GM04504 (cell line): ENCODE measurements at places on chromosomes 3 and 15.
A peak's percentile ranks its signal among the peaks of the same experiment; 100 is the strongest.

GRCh38 chr15:79233236-79233635 is 49.3 kb upstream of the ANKRD34C start:
- DNase-seq = no peak

DNA sequence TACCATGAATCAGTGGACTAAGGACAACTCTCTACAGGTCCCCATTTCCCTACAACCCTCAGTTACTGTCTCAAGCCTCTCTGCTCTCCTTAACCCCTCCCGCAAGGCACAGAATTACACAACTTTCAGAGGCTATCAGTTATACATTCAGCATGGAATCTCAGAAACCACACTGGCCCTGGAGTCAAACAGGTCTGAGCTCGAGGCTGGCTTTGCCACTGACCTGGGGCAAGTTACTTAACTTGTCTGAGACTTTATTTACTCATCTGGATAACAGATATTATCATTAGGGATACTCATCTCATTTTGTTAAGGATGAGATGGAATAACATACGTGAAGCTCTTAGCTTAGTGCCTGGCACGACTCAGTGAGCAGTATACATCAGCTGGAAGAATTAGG is 95.2 kb downstream of the WDR76 start:
- DNase-seq = no peak

- DNase-seq = no peak
Observed at GRCh38 chr3:19898721-19899120, 35.3 kb downstream of the EFHB start.

GRCh38 chr3:112770032-112770626 is 76.5 kb downstream of the CD200R1L start:
- DNase-seq = no peak

DNA sequence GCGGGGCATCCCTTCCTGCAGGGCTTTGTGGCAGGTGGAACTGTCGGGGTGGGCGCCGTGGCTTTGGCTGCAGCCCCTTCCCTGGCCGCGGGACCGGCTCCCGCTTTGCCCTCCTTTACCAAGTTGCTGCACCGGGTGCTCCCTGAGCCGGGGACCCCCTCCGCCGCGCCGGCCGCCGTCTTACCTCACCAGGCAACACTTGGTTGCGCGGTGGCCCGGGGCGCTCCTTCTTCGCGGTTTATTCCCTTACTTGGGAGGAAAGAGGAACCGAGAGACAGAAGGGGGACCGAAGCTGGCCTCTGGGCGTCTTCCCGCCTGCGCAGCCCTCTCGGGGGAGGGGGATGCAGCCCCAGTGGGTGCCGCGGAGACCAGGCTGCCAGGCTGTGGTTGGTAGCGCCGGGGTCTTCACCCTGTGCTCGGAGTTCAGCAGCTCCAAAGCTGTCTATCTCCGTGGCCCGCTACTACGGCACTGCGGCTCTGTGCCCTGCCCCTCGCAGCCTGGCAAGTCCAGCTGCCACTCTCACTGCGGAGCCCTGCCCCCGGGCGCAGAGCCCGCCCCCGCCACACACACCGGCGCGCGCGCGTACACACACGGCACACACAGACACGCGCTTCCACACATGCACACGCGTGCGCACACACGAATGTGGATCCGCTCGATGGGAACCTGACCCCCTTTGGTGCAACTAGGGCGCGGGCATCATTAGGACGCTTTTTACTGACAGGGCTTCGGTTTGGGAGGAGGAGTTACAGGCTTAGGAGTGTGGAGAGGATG is at the start of gene DGKG:
TSS of gene DGKG (minus strand) at position 473 of the 775 bp plus-strand sequence. CDS start 41,775 bp downstream, outside the sequence.
- DNase-seq = no peak

- DNase-seq = no peak
Observed at GRCh38 chr3:161770484-161771386, 274.1 kb downstream of the OTOL1 start.

DNA sequence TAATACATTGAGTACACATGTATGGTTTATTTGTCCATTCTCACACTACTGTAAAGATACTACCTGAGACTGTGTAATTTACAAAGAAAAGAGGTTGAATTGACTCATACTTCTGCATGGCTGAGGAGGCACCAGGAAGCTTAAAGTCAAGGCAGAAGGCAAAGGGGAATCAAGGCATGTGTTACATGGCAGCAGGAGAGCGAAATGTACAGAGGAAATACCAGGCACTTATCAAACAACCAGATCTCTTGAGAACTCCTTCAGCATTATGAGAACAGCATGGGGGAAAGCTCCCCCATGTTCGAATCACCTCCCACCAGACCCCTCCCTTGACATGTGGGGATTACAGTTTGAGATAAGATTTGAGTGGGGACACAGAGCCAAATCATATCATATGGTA is 666.3 kb downstream of the ZBBX start:
- no peak for DNase-seq

- DNase-seq = no peak
Observed at GRCh38 chr3:193874512-193874911, 261.4 kb upstream of the HES1 start.

GRCh38 chr15:76327191-76328105 is 9.1 kb upstream of the ISL2 start:
- DNase-seq = no peak

DNA sequence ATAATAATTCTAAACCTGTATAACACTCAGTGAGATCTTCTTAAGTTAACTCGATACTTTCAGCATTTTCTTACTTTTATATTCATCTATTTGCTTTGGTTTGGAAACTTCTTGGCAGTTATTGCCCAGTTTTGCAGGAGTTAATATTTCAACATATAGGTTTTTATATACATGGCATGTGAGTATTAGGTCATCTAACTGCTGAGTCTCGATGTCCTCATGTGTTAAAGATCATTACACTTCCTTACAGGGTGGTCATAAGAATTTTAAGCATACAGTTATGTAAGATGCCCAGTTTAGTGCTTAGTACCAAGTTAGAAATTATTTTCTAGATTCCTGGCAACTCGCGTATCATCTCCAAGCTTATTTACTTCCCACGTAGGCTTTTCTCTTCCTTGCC is 62.9 kb downstream of the TMEM39A start:
- DNase-seq = no peak

DNA sequence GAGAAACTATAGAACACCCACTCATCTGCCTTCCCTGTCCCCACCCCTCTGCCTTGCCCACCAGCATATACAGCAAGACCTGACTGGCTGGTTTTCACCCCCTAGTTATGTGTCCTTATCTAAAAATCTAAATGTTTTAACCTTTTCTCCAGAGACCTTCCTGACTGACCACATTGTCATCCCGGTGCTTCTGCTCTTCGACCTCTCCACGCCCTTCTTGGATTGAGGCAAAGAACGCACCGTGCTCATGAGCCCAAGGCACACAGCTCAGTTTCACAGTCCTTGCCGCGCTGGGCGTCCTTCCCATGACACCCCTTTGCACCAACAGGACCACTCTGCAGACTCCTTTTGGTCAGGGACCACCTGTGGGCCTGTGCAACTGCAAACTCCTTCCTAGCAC is 62.7 kb downstream of the B3GNT5 start:
- DNase-seq = no peak

GRCh38 chr3:177071496-177072156 is 125.7 kb downstream of the TBL1XR1 start:
- DNase-seq = no peak

DNA sequence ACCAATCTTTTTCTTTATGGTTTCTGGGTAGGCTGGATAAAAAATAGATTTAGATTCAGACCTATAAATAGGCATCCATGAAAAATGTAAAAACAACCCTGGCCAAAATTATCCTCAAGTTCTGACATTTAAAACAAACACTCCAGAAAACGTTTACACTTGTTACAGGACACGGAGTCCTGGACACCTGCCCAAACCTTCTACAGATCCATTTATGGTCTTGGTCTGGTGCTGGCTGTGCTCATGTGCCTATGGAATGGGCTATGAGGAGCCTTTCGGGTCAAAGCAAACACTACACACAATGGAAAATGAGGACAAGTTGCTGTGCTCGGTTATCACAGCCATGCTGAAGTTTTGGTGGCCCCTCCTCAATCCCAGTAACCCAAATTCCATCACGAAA is 108.1 kb downstream of the PDZRN3 start:
- no peak for DNase-seq

DNA sequence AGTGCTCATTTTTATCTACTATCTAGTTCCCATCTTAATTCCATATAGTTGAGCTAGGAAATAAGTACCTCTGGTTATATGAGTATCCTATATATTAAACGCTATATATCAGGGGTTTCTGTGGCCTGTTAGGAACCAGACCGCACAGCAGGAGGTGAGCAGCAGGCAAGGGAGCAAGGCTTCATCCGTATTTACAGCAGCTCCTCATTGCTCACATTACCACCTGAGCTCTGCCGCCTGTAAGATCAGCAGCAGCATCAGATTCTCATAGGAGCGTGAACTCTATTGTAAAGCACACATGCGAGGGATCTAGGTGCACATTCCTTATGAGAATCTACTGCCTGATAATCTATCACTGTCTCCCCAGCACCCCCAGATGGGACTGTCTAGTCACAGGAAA is 23.0 kb downstream of the GSK3B start:
- DNase-seq = no peak

DNA sequence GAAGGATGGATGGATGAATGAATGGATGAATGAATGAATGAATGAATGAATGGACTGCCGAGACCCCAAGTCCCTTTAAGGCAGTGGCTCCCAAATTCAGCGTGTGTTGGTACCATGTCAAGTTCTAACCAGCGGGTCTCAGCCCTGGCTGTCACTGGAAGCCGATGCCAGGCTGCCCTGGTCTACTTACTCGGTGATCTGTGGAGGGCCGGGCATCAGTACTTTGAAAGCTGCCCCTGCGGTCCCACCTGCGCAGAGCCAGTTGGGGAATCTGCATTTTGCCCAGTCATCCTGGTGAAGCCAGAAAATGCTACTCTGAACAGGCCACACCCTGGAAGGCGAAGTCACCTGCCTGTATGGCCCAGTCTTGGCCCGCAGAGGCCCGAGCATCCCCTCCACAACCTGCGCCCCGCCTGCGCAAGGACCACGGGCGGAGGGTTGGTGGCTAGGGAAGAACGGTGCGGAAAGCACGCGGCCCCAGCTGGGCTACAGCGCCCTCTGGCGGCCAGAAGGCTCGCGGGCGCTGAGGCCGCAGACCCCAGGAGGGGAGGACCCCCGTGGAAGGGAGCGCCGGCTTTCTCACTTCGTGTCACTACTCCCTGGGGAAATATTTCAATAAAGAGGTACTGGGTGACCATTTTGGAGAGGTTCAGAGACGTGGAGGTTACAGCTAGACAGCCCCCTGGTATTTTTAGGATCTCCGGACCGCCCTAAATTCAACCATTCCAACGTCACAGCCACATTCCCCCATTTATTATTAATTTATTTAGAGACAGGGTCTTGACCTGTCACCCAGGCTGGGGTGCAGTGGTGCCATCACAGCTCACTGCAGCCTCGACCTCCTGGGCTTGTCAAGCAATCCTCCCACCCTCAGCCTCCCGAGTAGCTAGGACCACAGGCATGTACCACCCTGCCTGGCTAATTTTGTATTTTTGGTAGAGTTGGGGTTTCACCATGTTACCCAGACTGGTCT is 34.9 kb downstream of the PRKCD start:
- no peak for DNase-seq

DNA sequence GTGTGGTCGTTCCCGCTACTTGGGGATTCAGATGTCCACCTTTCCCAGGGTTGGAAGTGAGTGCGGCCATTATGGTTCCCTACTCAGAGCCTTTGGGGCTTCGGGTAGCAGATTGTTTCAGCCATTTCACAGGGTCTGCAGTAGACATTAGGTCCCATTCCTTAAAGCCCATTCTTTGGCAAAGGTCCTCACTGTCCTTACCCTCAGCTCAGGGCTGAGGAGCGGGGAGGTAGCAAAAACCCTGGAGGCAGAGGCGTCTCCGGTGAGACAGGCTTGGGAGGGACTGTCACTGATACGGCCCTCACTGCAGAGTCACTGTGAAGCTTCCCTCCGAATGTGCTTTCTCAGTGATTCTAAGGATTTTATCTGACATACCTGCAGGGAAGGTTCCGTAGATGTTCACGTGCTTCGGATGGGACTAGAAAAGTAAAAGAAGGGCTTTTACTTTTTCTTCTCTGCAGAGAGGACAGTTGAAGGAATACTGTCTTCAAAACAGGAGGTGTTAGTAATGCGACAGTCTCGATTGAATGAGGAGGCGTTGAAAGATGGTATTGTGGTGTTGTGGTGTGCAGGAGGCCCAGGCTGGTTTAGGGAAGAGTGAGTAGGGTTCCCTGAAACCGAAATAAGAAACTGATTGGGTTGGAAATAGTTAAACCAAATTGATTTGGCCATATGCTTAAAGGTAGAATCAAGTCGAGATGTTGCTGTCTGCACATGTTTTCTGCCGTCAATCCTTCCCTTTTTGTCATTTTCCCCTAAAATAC is 630 bp downstream of the ATP6V1A start:
- DNase-seq = no peak

DNA sequence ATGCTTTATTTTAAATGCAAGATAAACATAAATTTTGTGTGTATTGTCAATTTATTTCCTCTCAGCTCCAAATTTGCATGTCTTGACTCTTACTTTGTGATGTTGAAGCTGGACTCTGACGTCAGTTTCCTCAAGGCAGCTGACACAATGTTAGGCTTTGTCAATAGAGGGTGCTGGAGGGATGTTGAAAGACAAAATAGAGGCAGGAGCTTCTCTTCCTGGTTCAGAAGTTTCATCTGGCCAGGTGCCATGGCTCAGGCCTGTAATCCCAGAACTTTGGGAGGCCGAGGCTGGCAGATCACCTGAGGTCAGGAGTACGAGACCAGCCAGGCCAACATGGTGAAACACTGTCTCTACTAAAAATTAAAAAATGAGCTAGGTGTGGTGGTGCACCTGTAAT is 408.6 kb downstream of the GBE1 start:
- DNase-seq = peak; percentile 6

DNA sequence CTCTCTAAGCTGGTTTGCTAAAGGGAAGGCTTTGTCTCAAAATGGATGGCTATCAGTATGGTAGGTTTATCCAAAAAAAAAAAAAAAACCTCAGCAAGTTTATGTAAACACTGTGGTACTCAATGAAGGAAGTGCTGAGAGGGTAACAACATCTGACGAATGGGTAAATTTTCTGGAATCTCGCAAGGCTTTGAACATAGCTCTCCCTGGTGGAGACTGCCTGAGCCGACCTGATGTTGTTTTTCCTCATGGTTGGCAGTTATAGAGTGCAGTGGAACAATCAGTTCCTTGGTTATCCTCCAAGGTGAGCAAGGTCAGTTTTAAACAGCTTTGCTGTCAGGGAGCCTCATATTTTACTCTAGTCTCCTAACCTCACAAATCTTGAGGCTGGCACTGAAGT is 94.6 kb downstream of the ZPLD1 start:
- DNase-seq = no peak

DNA sequence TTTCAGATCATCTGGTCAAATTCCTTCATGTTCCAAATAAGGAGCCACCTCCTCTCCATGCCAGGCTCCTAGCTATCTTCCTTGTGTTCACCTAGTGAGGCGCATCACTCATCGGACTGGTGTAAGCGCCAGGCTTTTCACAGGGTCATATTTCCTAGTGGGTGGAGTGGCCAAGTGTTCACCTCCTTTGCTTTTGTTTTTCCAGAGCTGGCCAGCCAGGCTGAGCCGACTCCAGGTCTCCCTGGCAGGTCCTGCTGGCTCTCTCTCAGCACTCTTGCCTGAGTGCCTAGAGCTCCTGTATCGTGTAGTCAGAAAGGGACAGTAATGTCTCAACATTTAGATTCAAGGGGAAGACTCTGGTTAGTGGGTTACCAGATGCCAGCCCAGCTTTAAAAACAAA is 31.0 kb downstream of the HEG1 start:
- no peak for DNase-seq
